ENCODE measurements at places on chromosomes 12 and 14.
A peak's percentile ranks its signal among the peaks of the same experiment; 100 is the strongest.

DNA sequence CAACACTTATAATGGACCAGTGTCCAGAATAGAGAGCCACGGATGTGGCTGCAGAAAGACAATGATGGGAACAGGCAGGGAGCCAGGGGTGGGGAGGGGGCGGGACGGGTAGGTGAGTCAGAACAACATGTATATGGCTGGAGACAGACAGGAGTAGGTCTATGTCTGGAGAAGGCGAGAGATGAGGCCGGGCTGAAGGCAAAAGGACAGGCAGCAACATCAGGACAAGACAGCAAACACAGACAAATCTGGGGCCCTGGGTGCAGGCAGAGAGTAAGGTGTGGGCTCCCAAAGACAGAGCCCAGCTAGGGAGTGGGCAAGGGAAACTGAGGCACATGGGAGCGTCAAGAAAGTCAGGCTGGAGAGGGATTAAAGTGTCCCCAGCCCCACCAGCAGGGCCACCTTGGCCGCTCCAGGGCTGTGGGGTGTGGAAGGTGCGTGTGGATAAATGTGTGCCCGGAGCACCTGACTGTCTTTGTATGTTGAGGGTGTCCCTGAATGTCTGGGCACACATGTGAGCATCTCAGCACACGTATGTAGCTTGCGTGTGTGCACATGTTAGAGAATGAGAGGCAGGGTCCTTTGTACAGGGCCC is 44.1 kb downstream of the FAM222A start:
- peak overlapping the region; percentile 12 for H3K27ac ChIP-seq
- no peak overlapping the region for H3K4me3 ChIP-seq
- H3K4me1 ChIP-seq: no peaks in the 10 kb centered on the region
- H3K36me3 ChIP-seq: no peaks in the 10 kb centered on the region
- DNase-seq: no peak

DNA sequence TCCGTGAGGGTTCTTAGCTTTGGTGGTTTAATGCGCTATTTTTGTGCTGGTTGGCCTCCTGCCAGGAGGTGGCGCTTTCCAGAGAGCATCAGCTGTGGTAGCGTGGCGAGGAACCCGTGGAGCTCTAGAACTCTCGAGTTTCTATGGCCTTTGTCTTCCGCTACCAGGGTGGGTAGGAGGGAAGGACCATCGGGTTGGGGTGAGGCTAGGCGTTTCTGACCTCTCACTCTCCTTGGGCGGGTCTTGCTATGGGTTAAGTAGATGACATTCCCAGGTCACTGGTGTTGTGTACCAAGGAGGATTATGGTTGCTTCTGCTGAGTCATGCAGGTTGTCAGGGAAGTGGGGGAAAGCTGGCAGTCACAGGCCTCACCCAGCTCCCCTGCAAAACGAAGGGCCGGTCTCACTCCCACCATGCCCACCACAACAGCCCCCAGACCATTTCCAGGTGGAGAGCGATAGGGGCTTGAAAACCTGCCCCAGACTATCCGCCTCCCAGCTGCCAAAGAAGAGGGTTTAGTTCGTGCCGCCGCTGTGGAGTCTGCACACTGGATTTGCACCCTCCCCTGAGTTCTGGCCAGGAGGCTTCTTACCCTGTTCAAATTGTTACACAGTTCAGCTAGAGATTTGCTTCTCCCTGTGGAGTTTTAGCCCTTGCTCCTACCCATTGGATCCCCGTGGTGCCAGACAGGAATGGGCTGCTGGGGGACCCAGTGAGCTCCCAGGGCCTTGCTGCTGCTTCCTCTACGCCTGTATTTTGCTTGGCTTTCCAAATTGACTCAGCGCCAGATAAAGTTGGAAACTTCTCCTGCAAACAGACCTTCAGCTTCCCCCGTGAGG is 21.9 kb downstream of the RNFT2 start:
- H3K4me1 ChIP-seq: no peaks in the 10 kb centered on the region
- no peak overlapping the region for H3K27ac ChIP-seq
- peaks cover 11% of the 10 kb centered on the region for H3K36me3 ChIP-seq
- no peak for DNase-seq
- H3K4me3 ChIP-seq: no peak overlapping the region

DNA sequence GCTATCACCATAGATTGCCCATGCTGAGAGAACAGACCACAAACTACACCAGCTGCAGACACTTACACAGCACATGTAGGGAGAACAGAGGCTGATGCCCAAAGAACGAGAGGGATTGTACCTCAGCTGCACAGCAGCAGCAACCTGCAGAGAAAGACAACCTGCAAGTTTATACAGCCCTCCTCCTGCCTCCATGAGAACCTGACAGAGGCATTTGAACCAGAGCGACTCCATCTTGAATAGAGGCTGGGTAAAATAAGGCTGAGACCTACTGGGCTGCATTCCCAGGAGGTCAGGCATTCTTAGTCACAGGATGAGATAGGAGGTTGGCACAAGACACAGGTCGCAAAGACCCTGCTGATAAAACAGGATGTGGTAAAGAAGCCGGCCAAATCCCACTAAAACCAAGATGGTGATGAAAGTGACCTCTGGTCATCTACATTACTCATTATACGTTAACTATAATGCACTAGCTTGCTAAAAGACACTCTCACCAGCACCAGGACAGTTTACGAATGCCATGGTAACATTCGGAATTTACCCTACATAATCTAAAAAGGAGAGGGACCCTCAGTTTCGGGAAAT is 262.4 kb upstream of the HMGA2 start:
- H3K27me3 ChIP-seq: no peaks in the 10 kb centered on the region
- no peak overlapping the region for H3K27ac ChIP-seq
- no peaks in the 10 kb centered on the region for H3K36me3 ChIP-seq
- no peak for DNase-seq
- H3K4me3 ChIP-seq: no peak overlapping the region

GRCh38 chr12:90790747-90791146 is 164.2 kb downstream of the CCER1 start:
- no peaks in the 10 kb centered on the region for H3K36me3 ChIP-seq
- no peaks in the 10 kb centered on the region for H3K27me3 ChIP-seq
- no peak for DNase-seq

- H3K4me3 ChIP-seq: no peak overlapping the region
- no peaks in the 10 kb centered on the region for H3K4me1 ChIP-seq
- H3K36me3 ChIP-seq: no peaks in the 10 kb centered on the region
- no peak for DNase-seq
- H3K27ac ChIP-seq: no peak overlapping the region
These were observed 71.7 kb upstream of the KICS2 start for GRCh38 chr12:64293654-64294364.

Data from neuronal stem cell (in vitro differentiated cells).